Neural crest cell (in vitro differentiated cells): ENCODE measurements at places on chromosomes 2 and 18. TPM values are rescaled to one million over a fixed set of nuclear protein-coding genes. Genes with fewer than 3 reads are reported as not detected.

DNA sequence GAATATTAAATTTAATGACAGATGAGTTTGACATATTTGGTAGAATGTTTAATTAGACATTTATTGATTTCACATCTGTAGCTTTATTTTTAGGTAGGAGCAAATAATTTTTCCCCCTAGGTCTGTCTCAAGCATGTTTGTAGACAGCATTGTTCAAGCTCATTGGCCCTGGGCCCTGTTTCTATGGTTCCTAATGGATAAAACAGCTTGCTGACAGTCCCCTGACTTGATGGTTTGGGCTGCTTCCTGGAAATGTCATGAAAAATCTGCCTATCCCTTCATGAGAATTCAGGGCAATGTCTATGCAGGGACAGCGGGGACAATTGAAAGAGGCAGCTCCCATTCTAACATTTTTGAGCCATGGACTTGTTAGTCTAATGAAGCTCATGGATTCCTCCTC is 14.6 kb upstream of the MEP1B start:
- peaks cover under 1% of the 10 kb centered on the region for H3K4me1 ChIP-seq
- H3K36me3 ChIP-seq: no peaks in the 10 kb centered on the region
- no peak for DNase-seq
- H3K27me3 ChIP-seq: no peaks in the 10 kb centered on the region
- no peak overlapping the region for H3K27ac ChIP-seq

Gene DSG1
- total RNA-seq: not detected in 2 replicates

Gene REG1B
- not detected in 2 replicates for total RNA-seq

Gene CIB4
- not detected in 2 replicates for total RNA-seq

Gene PLB1
- total RNA-seq: 0.16 TPM in 1 of 2 replicates, not detected in the other

DNA sequence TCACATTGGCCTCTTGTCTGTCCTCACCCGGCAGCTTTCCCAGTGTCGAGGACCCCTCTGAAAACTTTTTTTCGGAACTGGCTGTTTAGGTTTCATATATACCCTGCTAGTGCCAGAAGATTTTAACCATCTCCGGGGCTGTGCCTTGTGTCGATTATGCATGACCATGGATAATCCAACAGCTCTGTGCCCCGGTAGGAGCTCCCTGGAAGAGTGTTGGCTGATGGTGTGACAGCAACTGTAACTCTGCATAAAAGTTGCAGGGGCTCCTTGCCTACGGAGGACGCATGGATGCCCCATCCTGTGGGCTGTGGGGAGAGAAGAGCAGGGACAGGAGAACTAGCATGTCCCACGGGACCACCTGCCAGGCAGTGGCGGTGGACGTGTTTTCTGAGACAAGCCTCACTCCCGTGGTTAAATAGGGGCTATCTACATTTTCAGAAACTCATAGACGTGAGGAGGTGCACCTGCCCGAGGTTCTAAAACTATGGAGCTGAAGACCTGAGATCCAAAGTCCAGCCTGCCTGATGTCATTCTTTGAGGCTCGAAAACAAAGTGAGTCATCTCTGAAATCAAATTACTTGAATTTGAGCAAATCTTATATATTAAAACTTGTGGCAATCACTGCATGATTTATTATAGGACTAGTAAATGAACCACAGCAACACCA is 437.2 kb upstream of the HS6ST1 start:
- peaks cover 25% of the 10 kb centered on the region for H3K4me1 ChIP-seq
- H3K27ac ChIP-seq: peak overlapping the region; percentile 10
- DNase-seq: no peak
- H3K4me3 ChIP-seq: no peak overlapping the region
- H3K36me3 ChIP-seq: no peaks in the 10 kb centered on the region
- H3K27me3 ChIP-seq: no peaks in the 10 kb centered on the region

Gene VSNL1
- 1.7 and 2.1 TPM in 2 replicates for total RNA-seq

Gene PRKAG3
- total RNA-seq: not detected in 2 replicates

- peak overlapping the region; percentile 38 for H3K27ac ChIP-seq
- H3K27me3 ChIP-seq: no peaks in the 10 kb centered on the region
- no peak overlapping the region for H3K4me3 ChIP-seq
- H3K4me1 ChIP-seq: peaks cover 25% of the 10 kb centered on the region
These were observed 38.3 kb upstream of the DNMT3A start for GRCh38 chr2:25380023-25380422.

DNA sequence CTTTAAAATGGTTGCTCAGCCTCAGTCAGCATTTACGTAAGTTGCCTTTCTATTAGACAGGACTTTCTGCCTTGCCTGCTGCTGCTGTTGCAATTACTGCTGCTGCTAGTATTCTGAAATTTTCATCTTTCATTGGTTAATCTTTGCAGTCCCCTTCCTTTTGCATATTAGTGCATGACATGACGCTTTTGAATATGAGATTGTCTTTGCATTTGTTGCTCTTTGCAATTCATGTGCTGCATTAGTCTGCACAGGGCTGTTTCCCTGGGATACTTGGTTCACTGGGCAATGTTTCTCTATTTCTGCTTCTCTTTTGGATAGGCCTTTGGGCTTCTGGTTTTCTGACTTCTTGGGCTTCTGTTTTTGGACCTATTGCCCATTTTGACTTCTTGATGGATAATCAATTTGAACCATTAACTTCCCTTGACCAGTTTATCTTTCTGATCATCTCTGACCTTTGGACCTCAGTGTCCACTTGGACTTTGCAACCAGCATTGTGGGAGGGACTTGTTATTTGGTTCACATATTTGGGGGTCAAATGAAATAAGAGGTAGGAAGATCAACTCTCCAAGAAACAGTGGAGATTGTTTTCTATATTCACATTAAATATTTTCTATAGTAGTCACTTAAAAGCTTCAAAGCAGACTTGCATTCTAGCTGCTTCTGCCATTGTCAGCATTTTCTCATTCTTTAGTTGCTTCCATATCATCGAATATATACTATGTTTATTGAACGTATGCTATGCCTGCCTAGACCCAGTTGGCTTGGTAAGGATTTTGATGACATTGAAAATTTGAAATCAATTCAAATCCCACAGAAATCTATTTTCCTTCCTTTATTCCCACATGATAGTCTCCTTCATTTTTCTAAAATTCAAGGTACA is 12.5 kb upstream of the BUB1 start:
- no peak overlapping the region for H3K27ac ChIP-seq
- H3K4me3 ChIP-seq: no peak overlapping the region
- H3K4me1 ChIP-seq: peaks cover 17% of the 10 kb centered on the region
- peaks cover 9% of the 10 kb centered on the region for H3K36me3 ChIP-seq

GRCh38 chr18:37853706-37854105 is 288.1 kb upstream of the CELF4 start:
- H3K36me3 ChIP-seq: no peaks in the 10 kb centered on the region
- no peaks in the 10 kb centered on the region for H3K4me1 ChIP-seq
- H3K27me3 ChIP-seq: no peaks in the 10 kb centered on the region
- H3K4me3 ChIP-seq: no peak overlapping the region
- no peak for DNase-seq

Gene CAPN14
- total RNA-seq: 0.36 and 0.47 TPM in 2 replicates

DNA sequence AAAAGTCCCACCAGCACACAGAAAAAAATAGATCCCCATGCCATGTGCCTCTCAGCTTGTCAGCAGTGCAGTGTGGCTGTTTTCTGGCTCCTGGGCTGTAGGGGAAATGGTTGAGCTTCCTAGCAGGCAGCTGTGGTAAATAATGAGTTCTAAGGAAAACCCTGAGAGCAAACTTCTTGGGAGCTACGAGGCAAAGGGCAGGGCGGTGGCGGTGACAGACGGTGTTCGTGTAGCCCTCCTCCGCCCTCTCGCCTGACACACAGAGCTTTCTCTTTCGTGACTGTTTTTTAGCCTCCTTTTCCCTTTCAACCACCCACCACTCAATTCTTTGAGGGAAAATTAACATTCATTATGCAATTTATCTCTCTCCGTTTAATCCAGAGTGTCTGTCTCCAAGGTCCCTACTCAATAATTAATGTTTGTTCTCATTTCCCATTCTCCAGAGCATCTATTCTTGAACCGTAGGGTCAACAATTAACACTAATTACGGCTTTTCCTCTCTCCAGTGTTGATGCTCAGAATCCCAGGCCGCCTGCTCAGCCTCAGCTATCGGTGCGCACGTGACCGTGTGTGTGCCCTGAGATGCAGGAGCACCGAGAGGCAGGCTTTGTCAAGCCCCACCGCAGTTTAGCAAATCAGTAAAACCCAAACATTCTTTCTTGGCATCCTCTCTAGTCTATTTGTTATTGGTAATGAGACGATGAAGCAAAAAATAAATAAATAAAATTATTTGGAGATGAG is 50.1 kb downstream of the KIAA2012 start:
- H3K27me3 ChIP-seq: no peaks in the 10 kb centered on the region
- H3K4me1 ChIP-seq: peaks cover 35% of the 10 kb centered on the region
- H3K4me3 ChIP-seq: peak overlapping the region; percentile 16
- DNase-seq: peak; percentile 16
- H3K27ac ChIP-seq: peak overlapping the region; percentile 84

- no peak overlapping the region for H3K27ac ChIP-seq
- no peak overlapping the region for H3K4me3 ChIP-seq
- no peaks in the 10 kb centered on the region for H3K27me3 ChIP-seq
- no peak for DNase-seq
- H3K36me3 ChIP-seq: peaks cover 9% of the 10 kb centered on the region
These were observed 25.6 kb upstream of the FAM124B start for GRCh38 chr2:224427471-224427870.
